ENCODE measurements at places on chromosomes 16 and 17.

GRCh38 chr17:27633312-27634025 lies 2.5 kb downstream of the LGALS9 start:
- no peak for DNase-seq

- DNase-seq, result peak; percentile 84
Observed at GRCh38 chr17:75428543-75429469, 23.3 kb upstream of the GRB2 start.

DNA sequence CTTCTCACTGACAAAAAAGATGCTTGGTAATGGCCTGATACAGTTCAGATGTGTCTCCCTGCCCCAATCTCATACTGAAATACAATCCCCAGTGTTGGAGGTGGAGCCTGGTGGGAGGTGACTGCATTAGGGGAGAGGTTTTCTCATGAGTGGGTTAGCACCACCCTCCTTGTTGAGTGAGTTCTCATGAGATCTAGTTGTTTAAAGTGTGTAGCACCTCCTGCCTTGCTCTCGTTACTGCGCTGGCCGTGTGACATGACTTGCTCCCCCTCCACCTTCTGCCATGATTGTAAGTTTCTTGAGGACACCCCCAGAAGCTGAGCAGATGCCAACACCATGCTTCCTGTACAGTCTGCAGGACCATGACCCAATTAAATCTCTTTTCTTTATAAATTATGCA lies 5.0 kb downstream of the TSR1 start:
- no peak for DNase-seq

GRCh38 chr17:36930583-36930900 lies 6.7 kb upstream of the LHX1 start:
- DNase-seq, result no peak

- no peak for DNase-seq
Observed at GRCh38 chr16:85570213-85570734, 42.8 kb upstream of the GSE1 start.

- no peak for DNase-seq
Observed at GRCh38 chr17:80263253-80264204, 2.9 kb downstream of the RNF213 start.

- no peak for DNase-seq
Observed at GRCh38 chr16:57876210-57876609, 73.9 kb upstream of the KIFC3 start.

- DNase-seq, result no peak
Observed at GRCh38 chr16:81818568-81818896, 39.4 kb downstream of the PLCG2 start.
